ENCODE measurements at places on chromosomes 2 and 18.

- DNase-seq: no peak
Measured at GRCh38 chr2:206920951-206921350, 18.4 kb upstream of the CPO start.

DNA sequence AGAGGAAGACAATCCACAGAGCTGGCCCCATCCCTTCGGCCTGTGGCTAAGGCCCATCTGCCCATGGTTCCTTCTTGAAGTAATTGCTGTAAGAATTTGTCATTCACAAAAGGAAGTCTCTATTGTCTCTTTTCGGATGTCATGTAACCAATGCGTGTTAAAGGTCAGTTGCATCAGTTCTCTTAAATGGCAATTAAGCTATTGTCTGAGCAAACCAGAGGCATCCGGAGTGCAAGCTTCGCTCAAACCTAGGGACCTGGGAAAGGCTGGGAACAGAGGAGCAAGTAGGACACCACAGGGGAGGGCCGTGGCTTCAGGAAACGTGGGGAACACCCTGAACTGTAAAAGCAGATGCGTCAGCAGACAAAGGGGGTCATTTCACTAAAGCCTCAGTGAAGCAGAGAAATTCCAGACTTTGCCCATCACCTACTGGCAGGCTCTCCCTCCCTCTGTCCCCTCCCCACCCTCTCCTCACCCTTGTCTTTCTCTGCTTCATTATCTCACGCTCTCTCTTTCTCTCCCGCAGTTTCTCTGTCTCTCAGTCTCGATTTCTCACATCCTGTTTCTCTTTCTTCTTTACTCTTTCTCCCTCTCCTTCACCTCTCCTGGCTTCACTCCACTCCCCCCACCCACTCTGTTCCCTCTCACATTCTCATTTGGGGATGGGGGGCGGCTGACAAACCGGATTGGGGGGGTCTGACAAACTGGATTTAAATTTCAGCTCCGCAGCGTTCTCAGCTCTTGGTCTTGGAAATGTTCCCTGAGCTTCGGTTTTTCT lies 204.6 kb upstream of the TNP1 start:
- no peak for DNase-seq

GRCh38 chr18:61136711-61137251 lies 196.4 kb upstream of the CDH20 start:
- no peak for DNase-seq

DNA sequence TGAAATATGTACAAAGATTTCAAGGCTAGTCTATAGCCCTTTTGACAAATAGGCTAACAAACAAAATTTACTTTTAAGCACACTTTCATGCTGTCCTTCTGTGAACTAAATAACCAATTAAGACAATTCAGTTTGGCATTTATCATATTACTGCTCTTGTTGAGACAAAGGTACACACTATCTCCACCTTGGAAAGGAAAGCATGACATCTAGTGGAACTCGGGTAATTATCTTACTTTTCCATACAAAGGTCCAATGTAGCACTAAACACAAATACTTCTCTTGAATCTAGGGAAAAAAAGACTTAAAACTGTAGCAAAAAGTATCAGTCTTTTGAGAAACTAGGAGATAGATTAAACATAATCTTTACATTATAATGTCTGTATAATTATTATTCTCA lies 125.0 kb upstream of the CD226 start:
- no peak for DNase-seq

- DNase-seq: no peak
Measured at GRCh38 chr2:43400508-43400907, 174.1 kb upstream of the ZFP36L2 start.

DNA sequence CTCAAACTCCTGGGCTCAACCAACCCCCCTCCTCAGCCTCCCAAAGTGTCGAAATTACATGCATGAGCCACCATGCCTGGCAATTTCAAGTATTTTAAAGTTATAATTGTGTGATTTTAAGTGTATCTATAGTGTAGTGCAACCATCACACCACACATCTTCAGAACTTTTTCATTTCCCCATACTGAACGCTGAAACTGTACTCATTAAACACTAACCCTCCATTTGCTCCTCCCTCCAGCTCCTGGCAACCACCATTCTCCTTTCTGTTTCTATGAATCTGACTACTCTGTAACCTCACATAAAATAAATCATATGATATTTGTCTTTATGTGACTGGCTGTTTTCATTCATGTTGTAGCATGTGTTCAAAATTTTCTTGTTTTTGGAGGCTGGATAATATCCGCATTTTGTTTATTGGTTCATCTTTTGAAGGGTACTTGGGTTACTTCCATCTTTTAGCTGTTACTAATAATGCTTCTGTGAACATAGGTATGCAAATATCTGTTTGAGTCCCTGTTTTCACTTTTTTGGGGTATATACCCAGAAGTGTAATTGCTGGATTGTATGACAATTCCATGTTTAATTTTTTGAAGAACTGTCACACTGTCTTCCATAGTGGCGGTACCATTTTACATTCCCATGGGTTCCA lies 188.2 kb downstream of the PLCL1 start:
- DNase-seq: no peak

GRCh38 chr2:99659874-99660273 lies 170.1 kb upstream of the REV1 start:
- no peak for DNase-seq

DNA sequence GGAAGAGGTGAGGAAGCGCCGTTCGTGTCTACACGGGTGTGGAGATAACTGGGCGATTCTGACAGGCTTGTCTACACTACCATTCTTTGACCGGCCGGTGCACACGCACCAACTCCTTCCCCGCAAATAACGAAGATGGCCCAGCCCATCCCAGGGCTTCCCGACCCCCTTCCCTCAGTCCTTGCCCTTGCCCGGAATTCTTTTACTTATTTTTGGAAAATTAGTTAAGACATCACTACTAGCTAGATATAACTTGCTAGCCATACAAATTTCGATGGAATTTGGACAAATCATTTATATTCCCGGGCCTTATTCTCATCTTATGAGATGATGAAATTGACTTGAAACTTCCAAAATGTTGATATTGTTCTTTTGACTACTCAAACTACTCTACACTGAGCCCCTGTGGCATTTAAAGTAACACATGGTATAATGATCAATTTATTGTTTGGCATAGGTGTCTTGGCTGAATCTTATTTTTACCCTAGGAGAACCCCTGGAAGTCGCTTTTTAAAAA lies 1.3 kb downstream of the ERICH2 start:
- DNase-seq: no peak

DNA sequence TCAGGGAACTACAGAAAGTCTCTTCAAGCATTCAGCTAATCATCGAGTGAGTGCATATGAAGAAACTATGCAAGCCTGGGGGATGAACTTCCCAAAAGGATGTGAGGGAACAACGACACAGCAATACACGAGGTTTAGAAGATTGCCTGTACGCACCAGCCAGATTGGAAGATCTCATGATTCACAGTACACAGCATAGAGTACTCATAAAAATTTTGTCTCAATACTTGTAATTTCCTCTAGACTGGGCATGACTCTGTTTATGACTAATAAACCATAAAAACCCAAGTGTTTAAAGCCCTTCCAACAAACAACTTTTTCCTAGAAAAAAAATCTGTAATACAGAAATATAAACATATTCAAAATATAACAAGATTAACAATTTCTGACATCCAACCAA lies 279.7 kb downstream of the KCNJ3 start:
- no peak for DNase-seq

- DNase-seq: no peak
Measured at GRCh38 chr2:221779614-221780067, 207.5 kb upstream of the EPHA4 start.

- DNase-seq: no peak
Measured at GRCh38 chr2:127530245-127531140, 4.2 kb upstream of the IWS1 start.

DNA sequence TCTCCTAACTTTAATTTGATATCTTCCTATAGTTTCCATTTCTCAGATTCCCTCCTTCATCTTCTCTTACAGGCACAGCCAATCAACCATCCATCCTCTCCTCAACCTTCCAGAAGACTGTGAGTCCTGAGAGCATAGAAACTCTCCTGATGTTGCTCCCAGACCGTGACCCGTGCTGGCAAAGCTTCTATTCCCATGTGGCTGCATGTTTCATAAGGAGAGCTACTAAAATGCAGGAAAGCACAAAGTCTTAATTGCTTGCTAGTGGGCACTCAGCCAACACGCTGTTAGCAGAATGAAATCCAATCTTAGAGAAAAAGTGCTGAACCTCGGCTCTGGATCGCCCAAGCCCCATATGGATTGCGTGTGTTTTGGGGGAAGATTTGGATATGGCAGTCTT lies 1244.7 kb upstream of the ZEB2 start:
- no peak for DNase-seq

GRCh38 chr2:172285760-172286159 lies 141.6 kb upstream of the ITGA6 start:
- no peak for DNase-seq

GRCh38 chr2:16900405-16901025 lies 234.9 kb upstream of the CYRIA start:
- peak; percentile 34 for DNase-seq

GRCh38 chr2:218691234-218691633 lies 19.3 kb downstream of the STK36 start:
- DNase-seq: no peak

GRCh38 chr18:32252141-32252860 lies 62.5 kb downstream of the MEP1B start:
- DNase-seq: no peak

DNA sequence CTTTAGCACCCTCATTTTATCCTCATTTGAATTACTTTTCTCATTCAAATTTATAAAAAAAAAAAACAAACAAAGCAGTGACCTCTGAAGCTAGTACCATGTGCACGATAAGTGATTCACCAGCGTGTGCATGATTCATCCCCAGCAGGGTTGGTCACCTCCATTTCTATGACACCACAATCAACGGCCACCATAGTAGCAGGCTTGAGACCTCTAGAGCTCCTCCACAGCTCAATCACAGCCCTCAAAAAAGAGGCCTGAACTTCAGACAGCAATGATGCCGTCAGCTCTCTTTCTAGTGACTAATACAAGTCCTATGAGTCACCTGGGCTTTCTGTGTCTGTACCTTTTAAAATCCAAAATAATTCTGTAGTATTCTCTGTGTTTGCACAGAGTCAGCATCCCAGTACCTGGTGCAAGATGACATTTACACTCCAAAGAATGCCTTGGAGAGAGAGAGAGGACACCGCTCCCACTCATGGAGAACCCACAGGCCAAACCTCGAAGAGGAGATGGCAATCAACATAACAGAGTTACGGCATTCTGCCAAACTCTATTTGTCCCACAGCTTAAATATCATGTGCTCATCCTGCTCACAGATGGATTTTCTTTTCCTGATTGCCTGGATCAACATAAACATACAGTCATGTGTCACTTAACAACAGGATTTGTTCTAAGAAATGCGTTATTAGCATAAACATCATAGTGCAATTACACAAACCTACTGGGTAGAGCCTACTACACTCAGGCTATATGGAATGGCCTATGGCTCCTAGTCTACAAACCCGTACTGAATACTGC lies 58.7 kb downstream of the L3MBTL4 start:
- no peak for DNase-seq

- no peak for DNase-seq
Measured at GRCh38 chr2:174048243-174048642, 83.1 kb upstream of the SP3 start.

- DNase-seq: no peak
Measured at GRCh38 chr2:36858551-36859365, 107.6 kb downstream of the STRN start.

GRCh38 chr2:134469516-134470115 lies 215.7 kb downstream of the MGAT5 start:
- no peak for DNase-seq

DNA sequence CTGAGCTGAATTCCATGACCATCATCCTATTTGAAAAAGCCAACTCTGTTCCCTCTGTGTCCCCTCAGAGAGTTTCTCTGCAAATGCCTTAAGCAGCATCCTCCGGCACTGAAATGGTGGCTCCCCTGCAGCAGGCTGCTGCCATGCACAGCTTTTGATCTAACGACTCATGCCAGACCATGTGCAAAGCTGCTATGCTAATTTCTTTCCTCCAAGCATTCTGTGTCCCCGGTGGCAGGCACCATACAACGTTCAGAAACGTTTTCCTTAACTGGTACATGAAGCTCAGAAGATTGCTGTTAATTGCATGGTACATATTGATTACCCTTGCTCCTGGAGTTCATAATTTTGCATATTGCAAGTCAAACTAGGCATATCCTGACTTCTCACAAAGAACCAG lies 336.8 kb downstream of the RBM43 start:
- DNase-seq: no peak

DNA sequence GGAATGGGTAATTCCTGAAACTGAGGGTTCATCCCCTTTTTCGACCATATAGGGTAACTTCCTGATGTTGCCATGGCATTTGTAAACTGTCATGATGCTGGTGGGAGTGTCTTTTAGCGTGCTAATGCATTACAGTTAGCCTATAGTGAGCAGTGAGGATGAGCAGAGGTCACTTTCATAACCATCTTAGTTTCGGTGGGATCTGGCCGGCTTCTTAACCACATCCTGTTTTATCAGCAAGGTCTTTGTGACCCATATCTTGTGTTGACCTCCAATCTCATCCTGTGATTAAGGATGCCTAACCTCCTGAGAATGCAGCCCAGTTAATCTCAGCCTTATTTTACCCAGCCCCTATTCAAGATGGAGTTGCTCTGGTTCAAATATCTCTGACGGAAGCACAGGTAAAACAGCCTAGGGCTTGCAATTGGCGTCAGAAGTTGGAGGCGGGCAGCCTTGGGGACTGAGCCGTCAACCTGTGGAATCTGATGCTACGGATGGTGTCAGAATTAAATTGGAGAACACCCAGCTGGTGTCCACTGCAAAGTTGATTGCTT lies 19.5 kb downstream of the RALBP1 start:
- no peak for DNase-seq

GRCh38 chr2:5539282-5540165 lies 152.7 kb upstream of the SOX11 start:
- no peak for DNase-seq

GRCh38 chr2:123670286-123670685 lies 354.8 kb upstream of the CNTNAP5 start:
- DNase-seq: no peak

- no peak for DNase-seq
Measured at GRCh38 chr18:13422541-13423147, 204.1 kb downstream of the LDLRAD4 start.

- DNase-seq: no peak
Measured at GRCh38 chr18:3892152-3892551, 442.2 kb downstream of the TGIF1 start.

Data from activated naive CD4-positive, alpha-beta T cell treated with anti-CD3 and anti-CD28 coated beads for 36 hours (primary cell).